NCI-H460 (cell line): ENCODE measurements at places on chromosomes 6 and 20.

GRCh38 chr6:113147544-113147943 is 709.6 kb upstream of the MARCKS start:
- no peak for DNase-seq

GRCh38 chr20:53582574-53583351 is 10.9 kb downstream of the ZNF217 start:
- DNase-seq = peak; percentile 45

DNA sequence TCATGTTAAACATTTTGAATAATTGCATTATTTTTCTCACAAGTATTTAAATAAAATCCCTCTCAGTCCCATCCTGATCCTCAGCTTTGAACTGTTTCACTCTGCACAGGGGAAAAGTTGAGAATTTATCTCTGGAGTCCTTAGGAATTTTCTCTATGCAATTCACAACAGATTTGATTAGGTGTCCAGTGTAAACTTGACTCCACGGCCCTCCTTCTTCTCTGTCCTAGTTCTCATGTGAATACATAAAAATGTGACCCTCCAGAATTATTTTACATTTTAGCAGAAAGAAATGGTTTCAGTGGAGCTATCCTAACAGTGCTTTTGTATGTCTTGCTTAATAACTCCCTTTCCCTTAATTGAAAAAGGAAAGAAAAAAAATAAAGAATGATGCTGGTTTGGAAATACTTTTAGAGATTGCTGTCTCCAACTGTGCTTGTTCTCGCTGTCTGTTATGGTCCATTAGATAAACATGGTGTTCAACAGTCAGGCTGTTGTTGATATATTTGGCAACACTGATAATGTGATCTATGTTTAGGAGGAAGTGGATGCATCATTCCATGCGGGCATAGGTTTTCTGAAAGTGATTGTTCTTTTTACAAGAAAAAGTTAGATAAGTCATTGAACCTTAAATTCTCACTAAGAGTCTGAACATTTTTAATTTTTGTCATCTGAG is 599.4 kb upstream of the CITED2 start:
- peak; percentile 26 for DNase-seq

GRCh38 chr20:840858-841567 is 7.5 kb downstream of the FAM110A start:
- DNase-seq = no peak

GRCh38 chr6:158913580-158913979 is 86.4 kb downstream of the RSPH3 start:
- DNase-seq = no peak

DNA sequence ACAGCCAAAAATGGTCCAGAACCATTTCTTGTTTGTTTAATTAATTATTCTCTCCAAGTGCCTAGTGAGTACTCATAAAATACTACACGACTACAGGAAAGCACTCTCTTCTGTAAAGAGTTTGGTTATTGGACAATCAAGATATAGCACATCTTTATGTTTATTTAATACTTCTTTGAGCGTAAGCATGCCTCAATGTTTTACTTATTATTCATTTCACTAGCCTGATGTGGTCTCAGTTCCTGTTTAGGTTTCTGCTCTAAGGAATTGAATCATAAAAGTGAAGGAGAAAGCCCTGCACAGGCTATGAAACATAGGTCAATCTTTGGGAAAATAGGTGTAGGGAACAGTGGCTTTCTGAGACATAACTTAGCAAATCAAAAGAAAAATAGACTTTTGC is 45.9 kb upstream of the AIG1 start:
- no peak for DNase-seq
